ENCODE measurements at places on chromosomes 12 and 14.

- DNase-seq: no peak
Observed at GRCh38 chr12:26389343-26389742, 194.0 kb downstream of the SSPN start.

GRCh38 chr12:131830914-131831571 lies 2.9 kb downstream of the MMP17 start:
- DNase-seq: no peak

- peak; percentile 23 for DNase-seq
Observed at GRCh38 chr14:21748869-21749303, 75.3 kb upstream of the OR4E1 start.

GRCh38 chr14:53953002-53953827 lies 3.4 kb downstream of the BMP4 start:
- no peak for DNase-seq

GRCh38 chr12:109271418-109271817 lies 37.7 kb downstream of the FOXN4 start:
- DNase-seq: no peak

DNA sequence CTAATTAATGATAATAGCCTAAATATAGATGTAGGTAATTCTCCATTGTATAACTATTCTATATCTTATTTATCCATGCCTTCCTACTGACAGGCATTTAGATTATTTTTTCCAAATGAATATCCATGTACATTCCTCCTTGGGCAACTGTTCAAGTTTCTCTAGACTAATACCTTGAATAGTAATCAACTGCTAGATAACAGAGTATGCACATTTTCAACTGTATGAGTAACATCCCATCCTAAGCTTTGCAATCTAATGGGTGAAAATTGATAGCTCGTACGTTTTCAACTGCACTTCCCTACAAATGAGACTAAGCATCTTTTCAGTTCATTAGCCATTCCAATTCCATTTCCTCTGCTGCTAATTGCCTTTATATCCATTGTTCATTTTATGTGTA lies 37.0 kb downstream of the YAF2 start:
- no peak for DNase-seq

GRCh38 chr14:22555384-22556011 lies 33.5 kb downstream of the DAD1 start:
- no peak for DNase-seq

GRCh38 chr12:123441523-123442164 lies 5.2 kb upstream of the RILPL2 start:
- DNase-seq: no peak

DNA sequence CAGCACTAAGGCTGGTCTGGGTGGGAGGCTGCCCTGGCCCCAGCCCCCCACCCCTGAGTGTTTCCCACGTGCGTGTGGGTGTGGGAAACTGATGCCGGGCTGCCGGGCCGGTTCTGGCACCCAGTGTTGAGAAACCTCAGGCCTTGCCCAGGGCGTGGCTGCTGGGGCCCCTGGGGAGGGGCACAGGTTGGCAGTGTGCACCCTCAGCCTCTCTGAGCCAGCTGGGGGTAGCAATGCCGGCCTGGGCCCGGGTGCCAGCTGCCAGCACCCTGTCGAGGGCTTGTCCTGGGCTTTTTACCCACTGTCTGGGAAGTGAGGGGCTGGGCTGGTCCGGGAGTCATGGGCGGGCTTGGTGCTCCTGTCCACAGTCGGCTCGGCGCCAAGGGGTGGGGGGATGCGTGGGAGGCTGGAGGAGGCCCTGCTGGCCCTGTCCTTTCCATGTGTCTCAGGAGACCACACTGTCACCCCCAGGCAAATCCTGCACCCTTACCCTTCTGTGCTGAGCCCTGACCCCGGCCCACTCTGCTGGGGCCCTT lies 15.7 kb downstream of the ASPG start:
- no peak for DNase-seq

DNA sequence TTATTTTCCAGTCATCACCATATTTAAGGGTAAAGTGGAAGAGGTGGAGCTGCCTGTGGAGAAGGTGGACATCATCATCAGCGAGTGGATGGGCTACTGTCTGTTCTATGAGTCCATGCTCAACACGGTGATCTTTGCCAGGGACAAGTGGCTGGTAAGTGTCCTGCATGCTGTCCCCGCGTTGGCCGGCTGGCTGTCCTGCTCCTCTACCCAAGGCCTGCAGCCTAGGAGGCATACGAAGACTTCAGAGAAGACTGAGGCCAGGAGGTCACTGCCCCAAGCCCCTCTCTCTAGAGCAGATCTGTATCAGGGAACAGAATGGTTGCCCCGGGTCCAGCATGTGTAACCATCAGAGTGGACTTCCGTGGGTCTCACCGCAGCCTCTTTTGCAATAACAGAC lies 77.7 kb downstream of the PRMT8 start:
- no peak for DNase-seq

- DNase-seq: no peak
Observed at GRCh38 chr14:74793506-74794155, 30.5 kb downstream of the YLPM1 start.

- DNase-seq: no peak
Observed at GRCh38 chr12:97960741-97961608, 498.4 kb downstream of the RMST start.

GRCh38 chr14:75125617-75126016 lies 1.2 kb downstream of the NEK9 start:
- DNase-seq: no peak

DNA sequence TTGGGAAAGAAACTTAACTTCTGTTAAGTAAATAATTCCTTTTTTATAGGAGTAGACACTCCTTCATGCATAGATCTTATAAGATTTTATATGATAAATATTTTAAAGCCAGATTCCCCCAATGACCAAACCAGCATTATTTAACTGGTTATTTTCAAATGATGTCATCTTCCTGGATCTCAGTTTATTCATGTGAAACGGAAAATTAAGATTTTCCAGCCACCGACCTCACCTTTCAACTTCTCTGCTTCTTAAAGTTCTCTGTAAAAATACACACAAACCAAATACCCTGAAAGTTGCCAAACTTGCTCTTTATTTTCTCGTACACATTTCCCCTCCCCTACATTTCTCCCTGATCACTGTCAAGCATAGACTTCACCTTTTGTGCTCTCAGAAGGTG lies 364.2 kb downstream of the GALC start:
- DNase-seq: no peak

GRCh38 chr12:72434999-72435398 lies 162.8 kb downstream of the TRHDE start:
- no peak for DNase-seq

- no peak for DNase-seq
Observed at GRCh38 chr12:28265435-28266042, 75.3 kb downstream of the CCDC91 start.

- no peak for DNase-seq
Observed at GRCh38 chr14:35992816-35993683, 166.9 kb downstream of the BRMS1L start.

GRCh38 chr12:121810833-121811433 lies 7.1 kb downstream of the SETD1B start:
- DNase-seq: no peak

GRCh38 chr14:90509403-90509802 lies 112.6 kb downstream of the CALM1 start:
- no peak for DNase-seq

GRCh38 chr14:78959674-78960264 lies 789.6 kb downstream of the NRXN3 start:
- peak; percentile 0 for DNase-seq

- DNase-seq: no peak
Observed at GRCh38 chr12:49549735-49550692, 11.2 kb downstream of the KCNH3 start.

DNA sequence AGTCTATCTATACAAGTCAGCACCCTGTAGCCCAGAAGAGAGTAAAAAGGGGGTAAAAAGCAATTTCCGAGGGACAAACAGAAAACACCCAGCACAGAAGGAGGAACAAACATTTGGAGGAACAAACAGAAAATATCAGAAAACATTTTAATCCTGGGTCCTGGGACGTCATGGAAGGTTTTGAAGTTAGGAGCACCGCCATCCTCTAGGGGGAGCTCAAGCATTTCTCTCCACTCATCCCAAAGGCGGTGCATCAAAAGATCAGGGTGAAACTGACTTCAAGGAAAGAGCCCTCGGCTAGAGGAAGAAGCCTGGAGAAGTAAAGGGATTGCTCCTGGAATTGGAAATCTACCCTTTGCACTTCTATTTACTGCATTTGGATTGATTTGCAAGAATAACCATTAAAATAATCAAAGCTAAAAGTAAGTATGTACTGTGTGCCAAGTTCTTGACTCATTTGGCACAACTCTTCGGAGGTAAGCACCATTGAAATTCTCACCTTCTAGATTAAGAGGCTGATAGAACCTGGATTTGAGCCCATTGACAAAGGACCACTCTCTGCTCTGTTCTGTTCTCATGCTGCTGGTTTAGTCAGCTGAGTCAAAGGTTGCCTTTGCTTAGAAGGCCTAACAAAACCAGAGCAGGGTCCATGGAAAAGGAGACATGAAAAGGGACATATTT lies 17.2 kb upstream of the POC1B start:
- DNase-seq: peak; percentile 23

GRCh38 chr14:39861229-39861600 lies 429.0 kb upstream of the FBXO33 start:
- no peak for DNase-seq

DNA sequence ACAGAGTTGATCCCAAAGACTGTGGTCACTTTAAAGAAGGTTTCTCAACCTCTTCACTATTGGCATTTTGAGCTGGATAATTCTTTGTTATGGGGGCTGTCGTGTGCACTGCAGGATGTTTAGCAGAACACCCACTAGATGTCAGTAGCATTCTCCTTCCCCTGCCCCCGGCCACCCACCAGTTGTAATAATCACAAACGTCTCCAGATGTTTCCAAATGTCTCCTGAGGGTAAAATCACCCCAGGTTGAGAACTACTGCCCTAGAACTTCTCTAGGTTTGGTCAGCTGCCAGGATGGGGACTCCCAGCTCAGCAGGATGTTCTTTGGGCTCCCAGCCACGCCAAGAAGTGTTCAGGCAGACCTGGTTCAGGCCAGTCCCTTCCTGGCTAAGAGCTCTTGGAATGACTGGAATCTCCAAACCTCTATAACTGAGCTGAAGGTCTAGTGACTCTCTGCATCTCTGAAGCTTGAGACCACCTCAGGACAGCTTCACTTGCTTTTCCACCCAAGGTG lies 12.5 kb upstream of the AJUBA start:
- DNase-seq: no peak

DNA sequence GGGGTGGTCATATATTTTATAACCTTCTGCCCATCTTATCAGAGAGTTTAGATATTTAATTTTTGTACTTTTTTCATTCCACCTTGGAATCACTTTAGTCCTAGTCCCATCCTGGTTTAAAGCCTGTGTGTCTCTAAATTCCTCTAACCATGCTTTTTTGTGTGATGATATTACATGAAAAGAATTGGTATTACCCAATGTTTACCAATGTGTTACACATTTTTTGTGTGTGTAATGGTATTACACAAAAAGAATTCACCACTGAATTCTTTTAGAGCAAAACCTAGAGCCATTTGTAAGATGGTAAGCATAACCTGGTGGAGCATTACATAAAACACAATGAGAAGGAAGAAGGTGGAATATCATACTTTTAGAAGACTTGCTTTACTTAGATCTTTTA lies 77.5 kb downstream of the FAR2 start:
- no peak for DNase-seq

DNA sequence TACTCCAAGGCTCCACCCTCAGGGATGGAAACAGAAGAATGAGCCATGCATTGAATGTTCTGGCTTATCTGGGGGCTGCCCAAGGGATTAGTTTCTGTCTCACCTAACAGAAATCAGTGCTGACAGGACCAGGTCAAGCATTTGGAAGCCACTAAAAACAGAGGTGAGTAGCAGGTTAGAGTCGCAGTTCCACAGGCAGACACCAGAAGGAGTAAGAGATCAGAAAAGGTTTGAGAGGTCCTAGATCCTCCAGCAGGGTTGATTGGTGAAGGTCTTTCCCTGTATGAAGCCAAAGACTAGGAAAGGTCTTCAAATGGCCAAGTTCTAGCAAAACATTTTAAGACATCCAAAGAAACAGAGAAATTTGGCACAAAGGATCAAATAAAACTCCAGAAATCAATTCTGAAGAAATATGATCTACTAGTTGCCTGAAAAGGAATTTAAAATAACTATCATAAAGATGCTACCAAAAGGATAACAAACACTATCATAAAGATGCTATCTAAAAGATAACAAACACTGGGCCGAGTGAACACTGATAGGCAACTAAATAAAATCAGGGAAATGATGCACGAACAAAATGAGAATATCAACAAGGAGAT lies 19.5 kb upstream of the TTC9 start:
- peak; percentile 20 for DNase-seq

GRCh38 chr12:3206536-3207072 lies 129.4 kb downstream of the TSPAN9 start:
- DNase-seq: no peak

- no peak for DNase-seq
Observed at GRCh38 chr12:115648463-115648862, 629.0 kb downstream of the MED13L start.

GRCh38 chr14:34741840-34742239 lies 27.4 kb upstream of the CFL2 start:
- no peak for DNase-seq
